ENCODE measurements at places on chromosomes 4 and X.

DNA sequence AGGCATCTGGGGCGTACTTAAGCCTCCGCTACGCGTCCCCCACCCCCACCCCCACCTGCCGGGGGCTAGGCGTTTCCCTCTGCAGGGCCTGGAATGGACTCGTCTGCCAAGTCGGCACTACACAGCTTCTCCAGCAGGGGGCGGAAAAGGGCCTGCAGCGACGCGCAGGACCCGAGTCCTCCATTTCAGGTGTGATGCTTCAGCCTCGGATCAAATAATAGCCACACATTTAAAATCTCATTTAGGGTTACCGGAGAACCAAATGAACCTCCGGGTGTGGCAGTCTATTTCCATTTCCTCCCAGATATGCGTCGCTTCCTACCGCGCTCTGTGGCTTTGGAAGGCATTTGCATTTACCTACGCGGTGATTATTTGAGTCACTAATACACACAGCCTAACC lies 2.9 kb downstream of the PAK3 start:
- peak; percentile 27 for DNase-seq

DNA sequence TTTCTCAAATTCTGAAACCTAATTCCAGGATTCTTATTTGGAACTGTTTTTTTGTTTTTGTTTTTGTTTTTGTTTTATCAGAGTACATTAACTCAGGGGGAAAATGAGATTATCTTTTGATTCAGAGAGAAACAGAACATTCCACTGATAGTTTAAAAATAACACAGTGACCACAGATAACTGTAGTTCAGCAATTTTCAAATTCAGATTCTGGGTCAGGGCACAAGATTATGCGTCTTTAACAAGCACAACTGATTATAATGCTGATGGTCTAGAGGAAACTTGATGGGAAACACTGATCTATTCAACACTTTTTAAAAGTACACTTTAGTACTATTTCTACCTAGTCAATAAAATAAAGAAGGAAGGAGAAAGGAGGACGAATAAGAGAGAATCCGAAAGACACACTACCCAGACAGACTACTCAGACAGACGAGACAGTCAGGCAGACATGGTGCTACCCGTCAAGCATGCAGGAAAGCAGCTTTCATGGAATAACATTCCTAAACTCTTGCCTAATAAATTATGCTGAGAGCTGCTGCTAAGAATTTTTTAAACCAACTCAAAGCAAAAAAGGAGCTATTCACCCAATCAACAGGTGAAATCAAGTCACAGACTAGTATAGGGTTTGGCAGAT lies 59.0 kb downstream of the APBB2 start:
- no peak for DNase-seq

- no peak for DNase-seq
Observed at GRCh38 chr4:81346719-81347118, 125.0 kb downstream of the RASGEF1B start.

- no peak for DNase-seq
Observed at GRCh38 chr4:78254893-78255292, 197.8 kb downstream of the FRAS1 start.

DNA sequence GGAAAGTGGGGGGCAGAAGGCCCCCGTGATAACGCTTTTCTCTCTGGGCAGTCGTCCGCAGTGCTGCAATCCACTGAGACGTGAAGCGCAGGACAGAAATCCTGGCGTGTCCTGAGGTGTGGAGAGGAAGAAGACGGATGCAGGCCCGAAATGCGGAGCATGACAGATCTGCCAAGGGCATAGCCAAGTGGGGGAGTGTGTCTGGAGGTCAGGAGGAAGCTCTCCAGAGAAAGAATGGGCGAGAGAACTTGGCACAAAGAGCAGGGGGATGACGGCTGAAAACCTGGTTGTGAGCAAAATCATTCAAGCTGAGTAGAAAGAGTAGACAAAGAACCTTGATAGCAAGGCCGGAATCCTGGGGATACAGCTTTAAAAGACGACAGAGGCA lies 23.7 kb upstream of the HELT start:
- DNase-seq, result no peak

GRCh38 chr4:24742773-24743172 lies 52.6 kb upstream of the SOD3 start:
- DNase-seq, result no peak

GRCh38 chrX:13742397-13743176 lies 8.0 kb downstream of the OFD1 start:
- no peak for DNase-seq

- DNase-seq, result no peak
Observed at GRCh38 chr4:8685831-8686230, 93.3 kb downstream of the CPZ start.

- no peak for DNase-seq
Observed at GRCh38 chr4:126241634-126242033, 926.9 kb downstream of the FAT4 start.

DNA sequence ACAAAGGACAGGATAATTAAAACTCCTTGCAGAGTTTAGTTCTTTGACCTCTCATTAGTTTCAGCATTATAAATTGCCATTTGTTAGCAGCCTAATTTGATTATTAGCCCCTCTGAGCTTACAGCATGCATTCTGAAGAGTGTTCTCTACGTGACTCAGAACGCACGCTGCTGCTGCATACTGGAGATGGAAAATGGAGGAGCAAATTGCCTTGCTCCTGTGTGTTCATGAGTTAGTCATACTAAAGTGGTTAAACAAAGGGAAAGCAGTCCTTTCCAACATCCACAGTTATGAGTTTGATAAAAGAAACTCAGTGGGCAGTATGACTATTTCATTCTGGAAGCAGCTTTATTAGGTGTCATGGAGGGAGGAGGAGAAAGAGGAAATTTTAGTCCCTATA lies 922.5 kb downstream of the RPA4 start:
- no peak for DNase-seq

- DNase-seq, result no peak
Observed at GRCh38 chr4:5757536-5757935, 46.5 kb downstream of the EVC start.

GRCh38 chrX:148940411-148940996 lies 440.1 kb downstream of the AFF2 start:
- no peak for DNase-seq

- no peak for DNase-seq
Observed at GRCh38 chrX:131365766-131366165, 76.7 kb upstream of the IGSF1 start.

DNA sequence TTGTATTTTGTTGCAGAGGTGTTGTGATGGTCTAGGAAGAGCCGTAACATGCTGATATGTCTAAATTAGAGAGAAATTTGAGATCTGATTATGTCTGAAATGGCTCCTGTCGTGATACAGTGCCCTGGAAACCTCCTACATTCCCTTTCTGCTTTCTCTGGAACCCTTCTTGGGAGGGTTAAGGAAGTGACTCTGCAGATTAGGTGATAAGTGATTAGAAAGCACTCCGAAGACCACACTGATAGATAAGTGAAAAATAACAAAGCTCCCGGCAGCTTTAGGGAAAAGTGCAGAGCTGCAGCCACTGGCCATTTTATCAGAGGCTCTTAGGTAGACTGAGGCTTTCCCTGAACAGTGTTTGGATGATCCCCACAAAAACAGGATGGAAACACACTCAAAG lies 110.6 kb downstream of the MGST2 start:
- no peak for DNase-seq
